ENCODE measurements at places on chromosomes 6 and 20. TPM values are rescaled to one million over a fixed set of nuclear protein-coding genes. Genes with fewer than 3 reads are reported as not detected.
A peak's percentile ranks its signal among the peaks of the same experiment; 100 is the strongest.

Gene MRAP2
- total RNA-seq, result 8.3 TPM

DNA sequence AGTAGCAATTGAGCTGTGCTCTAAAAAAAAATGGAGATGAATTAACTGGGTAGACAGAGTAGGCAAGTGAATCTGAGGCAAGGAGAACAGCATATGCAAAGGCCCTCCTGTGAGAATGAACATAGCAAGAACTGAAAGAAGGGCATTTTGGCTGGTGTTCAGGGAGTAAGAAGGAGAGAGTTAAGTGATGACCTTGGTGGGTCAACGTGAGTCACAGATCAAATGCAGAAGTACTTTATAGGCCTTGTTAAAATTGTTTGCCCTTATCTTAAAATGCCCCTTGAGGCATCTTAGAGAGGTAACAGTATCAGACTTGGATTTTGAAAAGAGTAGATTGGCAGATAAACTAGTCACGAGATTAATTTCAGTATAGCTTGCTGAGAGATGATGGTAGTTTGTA lies 24.5 kb downstream of the NDUFAF5 start:
- no peaks in the 10 kb centered on the region for H3K27me3 ChIP-seq
- peaks cover 2% of the 10 kb centered on the region for H3K36me3 ChIP-seq
- H3K4me1 ChIP-seq, result no peaks in the 10 kb centered on the region

Gene RIMS1
- 0.83 TPM for total RNA-seq

Gene ENPP4
- 2.9 TPM for total RNA-seq

- H3K4me1 ChIP-seq, result peaks cover 2% of the 10 kb centered on the region
- no peaks in the 10 kb centered on the region for H3K36me3 ChIP-seq
- no peak for DNase-seq
- H3K4me3 ChIP-seq, result no peak overlapping the region
- no peak overlapping the region for H3K27ac ChIP-seq
Measured at GRCh38 chr6:93120154-93120742, 299.1 kb downstream of the EPHA7 start.

DNA sequence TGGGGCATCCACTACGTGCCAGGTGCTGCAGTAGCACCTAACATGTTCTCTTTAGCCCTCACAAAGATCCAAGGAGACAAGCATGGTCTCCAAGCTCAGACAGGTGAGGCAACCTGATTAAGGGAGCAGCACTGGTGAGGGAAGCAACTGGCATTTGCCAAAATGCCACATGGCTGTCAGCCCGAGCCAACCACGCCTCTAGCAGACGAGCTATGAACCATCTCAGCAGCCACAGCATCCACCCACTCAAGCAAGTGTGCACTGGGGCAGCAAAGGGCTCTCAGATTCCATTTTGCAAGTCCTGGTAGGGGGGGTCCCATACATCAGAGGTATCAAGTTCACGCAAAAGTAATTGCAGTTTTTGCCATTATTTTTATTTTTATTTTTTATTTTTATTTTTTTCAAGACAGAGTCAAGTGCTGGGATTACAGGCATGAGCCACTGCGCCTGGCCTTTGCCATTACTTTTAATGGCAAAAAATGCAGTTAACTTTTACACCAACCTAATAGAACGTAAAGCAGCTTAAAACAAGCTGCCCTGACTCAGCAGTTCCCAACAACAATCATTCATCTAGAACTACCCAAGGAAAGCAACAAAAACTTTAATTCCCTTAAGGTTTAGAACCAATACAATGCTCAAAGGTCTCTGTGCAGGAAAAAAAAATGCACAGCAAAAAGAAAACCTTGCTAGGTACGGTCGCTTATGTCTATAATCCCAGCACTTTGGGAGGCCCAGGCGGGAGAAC lies 36.3 kb upstream of the SPDEF start:
- no peak for DNase-seq
- no peak overlapping the region for H3K27ac ChIP-seq
- no peaks in the 10 kb centered on the region for H3K27me3 ChIP-seq
- no peak overlapping the region for H3K4me3 ChIP-seq
- H3K4me1 ChIP-seq, result no peaks in the 10 kb centered on the region

DNA sequence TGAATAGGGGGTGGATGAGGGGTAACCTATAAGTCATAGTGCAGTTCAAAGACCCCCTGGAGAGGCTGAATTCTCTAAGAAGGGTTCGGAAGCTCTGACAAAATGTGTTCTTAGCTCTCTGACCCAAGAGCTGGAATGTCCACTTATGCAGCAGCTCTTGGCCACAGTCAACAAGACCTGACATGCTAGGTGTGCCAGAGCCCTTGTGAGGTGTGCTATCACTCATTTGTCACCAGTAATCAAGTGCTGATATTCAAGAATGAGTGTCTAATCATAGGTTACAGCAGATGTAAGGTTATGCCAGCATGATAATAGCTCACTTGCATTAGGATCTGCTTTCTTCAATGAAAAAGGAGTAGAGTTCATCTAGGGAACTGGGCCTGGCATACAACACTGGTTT lies 28.1 kb downstream of the TOMM6 start:
- H3K27me3 ChIP-seq, result no peaks in the 10 kb centered on the region
- no peaks in the 10 kb centered on the region for H3K36me3 ChIP-seq
- no peak for DNase-seq
- H3K4me1 ChIP-seq, result no peaks in the 10 kb centered on the region

DNA sequence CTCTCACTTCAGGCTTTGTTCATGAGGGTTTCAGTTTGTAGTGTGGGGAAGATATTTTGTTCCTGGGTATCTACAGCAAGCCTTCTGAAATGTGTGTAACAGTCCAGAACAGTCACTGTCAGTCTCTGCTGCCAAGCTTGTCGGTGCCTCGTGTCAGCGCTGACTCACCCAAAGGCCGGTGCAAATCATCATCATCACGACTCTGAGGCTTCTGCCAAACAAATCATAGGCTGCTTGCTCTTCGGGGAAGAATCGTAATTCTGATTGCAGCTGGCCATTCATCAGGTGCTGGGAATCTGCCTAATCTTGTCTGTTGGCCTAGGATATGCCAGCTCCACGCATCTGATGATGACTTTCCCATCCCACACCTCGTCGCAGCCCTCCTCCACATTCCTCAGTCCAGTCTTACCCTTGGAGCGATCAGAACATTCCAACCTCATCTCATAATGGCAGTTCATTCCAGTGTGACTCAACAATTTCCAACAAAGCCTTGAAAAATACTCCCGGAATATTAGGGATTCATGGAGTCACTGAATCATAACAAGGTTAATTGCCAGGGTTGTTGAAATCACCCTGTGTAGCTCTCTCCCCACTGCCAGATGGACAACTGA lies 40.9 kb downstream of the ALDH8A1 start:
- no peak overlapping the region for H3K27ac ChIP-seq
- no peaks in the 10 kb centered on the region for H3K36me3 ChIP-seq
- H3K27me3 ChIP-seq, result no peaks in the 10 kb centered on the region

Gene ARMH2
- not detected for total RNA-seq

Gene TMEM170B
- 2.9 TPM for total RNA-seq

Gene LY6G6C
- 0.24 TPM for total RNA-seq

DNA sequence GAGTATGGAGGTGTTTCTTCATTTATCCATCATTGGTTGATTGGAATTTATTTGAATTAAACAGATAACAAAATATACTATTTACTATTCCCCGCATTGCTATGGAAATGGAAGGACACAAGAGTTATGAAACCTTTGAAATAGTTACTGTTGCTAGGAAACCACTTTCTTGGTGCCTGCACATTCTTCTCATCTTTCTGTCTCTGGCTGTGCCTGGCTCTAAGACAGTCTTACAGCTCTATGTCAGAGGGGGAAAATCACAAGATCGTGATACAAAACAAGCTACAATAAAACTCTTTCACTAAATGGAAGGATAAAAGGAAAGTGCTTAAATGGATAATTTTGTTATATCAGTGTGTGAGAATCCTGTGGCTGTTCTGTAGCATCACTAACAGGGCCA lies 453.0 kb downstream of the LMBRD1 start:
- no peak overlapping the region for H3K4me3 ChIP-seq
- H3K27ac ChIP-seq, result no peak overlapping the region
- H3K36me3 ChIP-seq, result no peaks in the 10 kb centered on the region

DNA sequence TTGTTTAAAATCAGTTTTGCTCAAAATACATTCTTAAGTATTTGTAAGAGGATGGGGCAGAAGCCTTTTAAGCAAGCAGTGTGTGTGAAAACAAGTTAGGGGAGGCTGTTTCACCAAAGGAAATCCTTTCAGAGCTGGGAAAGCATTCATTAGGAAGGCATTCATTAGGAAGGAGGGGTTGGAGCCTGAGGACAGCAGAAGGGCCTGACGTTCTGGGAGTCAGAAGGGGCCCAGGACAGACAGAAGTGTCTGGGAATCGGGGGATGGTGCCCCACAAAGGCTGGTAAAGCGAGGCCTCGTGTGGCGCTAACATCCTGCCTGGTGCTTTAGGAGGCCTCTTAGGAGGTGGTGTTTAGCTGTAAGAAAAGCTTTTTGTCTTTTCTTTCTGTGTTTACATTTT lies 80.6 kb upstream of the NXT1 start:
- no peak overlapping the region for H3K4me3 ChIP-seq
- no peak for DNase-seq
- no peaks in the 10 kb centered on the region for H3K27me3 ChIP-seq

DNA sequence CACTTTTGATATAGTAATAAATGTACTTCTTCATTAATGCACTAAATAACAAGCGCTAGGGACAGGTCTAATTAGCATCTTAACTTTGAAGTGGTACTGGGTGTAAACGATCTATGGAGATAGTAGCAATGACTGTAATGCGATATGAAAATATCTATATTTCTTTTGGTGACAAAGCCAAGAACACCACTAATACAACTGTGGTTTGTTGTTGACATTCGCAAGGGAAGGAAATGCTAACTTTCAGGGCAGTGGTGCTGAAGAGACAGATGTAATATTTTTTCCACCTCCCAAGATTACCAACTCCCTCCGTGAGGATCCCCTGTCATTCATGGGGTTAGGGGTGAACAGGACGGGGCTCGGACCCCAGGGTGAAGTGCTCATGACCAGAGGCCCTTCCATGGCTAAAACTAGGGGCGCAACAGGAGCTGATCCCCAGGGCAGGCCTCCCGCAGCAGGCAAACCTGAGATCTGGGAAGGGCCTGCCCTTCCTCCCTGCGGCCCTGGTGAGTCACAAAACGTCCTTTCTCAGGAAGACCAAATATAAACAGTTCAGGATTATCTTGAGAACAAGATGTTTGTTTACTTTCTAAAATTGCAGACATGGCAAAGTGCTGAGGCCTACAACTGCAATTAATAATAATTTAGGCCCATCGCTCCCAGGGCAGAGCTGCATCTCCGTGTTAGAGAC lies 65.0 kb upstream of the TOX2 start:
- no peaks in the 10 kb centered on the region for H3K36me3 ChIP-seq
- H3K4me3 ChIP-seq, result no peak overlapping the region
- no peaks in the 10 kb centered on the region for H3K4me1 ChIP-seq
- no peak overlapping the region for H3K27ac ChIP-seq
- DNase-seq, result no peak

- no peaks in the 10 kb centered on the region for H3K27me3 ChIP-seq
- H3K4me1 ChIP-seq, result no peaks in the 10 kb centered on the region
- H3K36me3 ChIP-seq, result no peaks in the 10 kb centered on the region
- no peak overlapping the region for H3K27ac ChIP-seq
Measured at GRCh38 chr6:118875672-118876071, 18.3 kb upstream of the ASF1A start.

Gene FAM209B
- total RNA-seq, result 0.92 TPM

Gene SAMD3
- 0.26 TPM for total RNA-seq

Gene CASS4
- not detected for total RNA-seq

- DNase-seq, result peak; percentile 26
- H3K27me3 ChIP-seq, result no peaks in the 10 kb centered on the region
- H3K36me3 ChIP-seq, result peaks cover 28% of the 10 kb centered on the region
- no peak overlapping the region for H3K4me3 ChIP-seq
- H3K4me1 ChIP-seq, result no peaks in the 10 kb centered on the region
Measured at GRCh38 chr6:13943943-13944342, 19.2 kb downstream of the RNF182 start.

All from H9 (cell line).